Nucleus accumbens (tissue), 56 donors: ENCODE measurements at places on chromosomes 12 and 14.

GRCh38 chr14:89486961-89487360 is 69.9 kb upstream of the FOXN3 start:
- no peak for DNase-seq

GRCh38 chr12:86929962-86930361 is 673.8 kb upstream of the MGAT4C start:
- no peak for DNase-seq

- DNase-seq: no peak
Observed at GRCh38 chr14:66121859-66122258, 364.3 kb upstream of the CCDC196 start.

DNA sequence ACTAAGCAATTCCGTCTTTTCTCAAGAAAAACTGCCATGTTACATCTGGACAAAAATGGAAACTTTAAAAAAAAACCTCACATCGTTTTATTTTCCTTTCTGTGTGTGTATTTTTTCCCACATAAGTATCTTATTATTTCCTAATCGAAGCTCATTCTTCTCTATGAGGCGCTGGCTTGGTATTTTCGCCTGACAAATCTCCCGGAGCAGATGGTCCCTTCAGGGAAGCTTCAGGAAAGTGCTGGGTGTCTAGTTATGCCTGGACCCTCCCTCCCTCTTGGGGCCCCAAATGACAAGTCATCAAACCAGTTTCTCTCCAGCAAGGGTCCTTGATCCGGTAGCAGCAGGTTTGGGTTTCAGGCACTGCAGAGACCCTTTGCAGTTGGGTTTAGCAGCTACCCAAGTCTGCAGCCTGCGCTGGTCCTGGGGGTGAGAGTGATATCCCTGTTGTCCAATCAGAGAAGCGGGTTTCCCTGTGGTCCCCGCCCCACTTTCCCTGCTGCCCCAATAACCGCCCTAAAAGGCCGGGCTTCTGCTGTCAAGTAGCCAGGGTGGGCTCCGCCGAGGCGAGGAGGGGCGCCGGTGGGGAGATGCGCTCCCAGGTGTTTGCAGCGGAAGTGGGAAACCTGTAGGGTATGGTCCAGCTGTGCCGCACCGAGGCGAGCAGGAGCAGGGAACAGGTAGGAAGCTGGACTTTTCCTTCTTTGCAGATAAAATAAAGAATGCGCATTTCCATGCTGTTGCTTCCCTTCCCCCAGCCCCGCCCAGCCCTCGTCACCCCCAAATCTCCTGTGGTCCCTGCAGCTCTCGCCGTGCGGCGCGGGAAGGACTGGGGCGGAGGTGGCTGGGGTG is at the start of gene CNTN1:
CNTN1 (plus strand) TSS at position 527 of the 852 bp plus-strand sequence.
- DNase-seq: peak; percentile 15

- DNase-seq: peak; percentile 35
Observed at GRCh38 chr12:6423267-6424007, 21.3 kb upstream of the CD27 start.

DNA sequence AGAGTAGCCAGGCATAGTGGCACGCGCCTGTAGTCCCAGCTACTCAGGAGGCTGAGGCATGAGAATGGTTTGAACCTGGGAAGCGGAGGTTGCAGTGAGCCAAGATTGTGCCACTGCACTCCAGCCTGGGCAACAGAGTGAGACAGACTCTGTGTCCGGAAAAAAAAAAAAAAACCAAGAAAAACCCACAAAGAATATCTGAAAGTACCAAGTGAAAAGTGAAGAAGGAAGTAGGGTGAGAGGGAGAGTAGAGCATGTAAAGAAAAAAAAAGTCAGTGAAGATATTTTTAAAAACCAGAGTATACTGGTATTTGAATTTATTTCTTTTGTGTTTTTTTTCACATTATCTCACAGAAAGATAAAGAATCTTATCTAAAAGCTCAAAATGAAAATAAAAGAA is 43.3 kb upstream of the ISM2 start:
- no peak for DNase-seq

GRCh38 chr12:27399074-27399473 is 47.5 kb upstream of the SMCO2 start:
- no peak for DNase-seq

- DNase-seq: no peak
Observed at GRCh38 chr14:49033131-49033530, 553.0 kb downstream of the RPS29 start.

GRCh38 chr14:79161571-79161970 is 991.4 kb downstream of the NRXN3 start:
- DNase-seq: no peak

DNA sequence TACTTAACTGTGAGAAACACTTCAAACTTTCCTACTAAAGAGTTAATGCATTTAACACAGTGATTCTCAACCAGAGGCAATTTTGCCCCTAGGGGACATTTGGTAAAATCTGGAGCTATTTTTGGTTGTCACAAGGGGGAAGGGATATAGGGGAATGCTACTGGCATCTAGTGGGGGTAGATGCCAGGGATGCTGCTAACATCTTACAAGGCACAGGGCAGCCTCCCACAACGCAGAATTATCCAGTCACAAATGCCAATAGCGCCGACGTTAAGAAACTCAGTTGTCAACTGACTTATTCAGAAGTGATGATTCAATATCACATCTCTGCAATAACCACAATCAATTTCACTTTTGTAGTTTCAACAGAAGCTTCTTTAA is 2.0 kb downstream of the EEA1 start:
- no peak for DNase-seq

- no peak for DNase-seq
Observed at GRCh38 chr14:92560106-92560865, 46.7 kb downstream of the RIN3 start.

GRCh38 chr12:19712041-19712440 is 272.7 kb downstream of the AEBP2 start:
- DNase-seq: no peak

GRCh38 chr14:53384073-53384472 is 230.9 kb upstream of the DDHD1 start:
- no peak for DNase-seq

GRCh38 chr12:124147575-124147974 is 147.3 kb upstream of the RFLNA start:
- DNase-seq: no peak

DNA sequence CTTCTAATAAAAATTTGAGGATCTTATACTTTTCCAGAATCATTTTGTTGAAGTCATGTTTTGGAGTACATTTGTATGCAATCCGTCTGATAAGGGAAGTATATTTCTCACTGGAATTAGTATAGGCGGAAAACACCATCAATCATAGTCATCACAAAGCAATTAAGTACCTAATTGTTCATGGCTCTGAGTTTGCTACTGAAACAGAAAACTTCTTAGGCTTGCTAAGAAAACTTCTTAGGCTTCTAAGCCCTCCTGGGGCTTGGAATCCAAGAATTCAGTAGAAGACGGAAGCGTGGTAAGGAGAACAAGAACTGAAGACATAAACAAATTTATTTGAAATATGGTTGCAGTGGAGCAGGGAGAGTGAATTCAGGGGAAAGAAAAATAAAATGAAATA is 636.3 kb downstream of the DIO2 start:
- no peak for DNase-seq

- no peak for DNase-seq
Observed at GRCh38 chr12:14540801-14541462, 26.8 kb downstream of the PLBD1 start.

DNA sequence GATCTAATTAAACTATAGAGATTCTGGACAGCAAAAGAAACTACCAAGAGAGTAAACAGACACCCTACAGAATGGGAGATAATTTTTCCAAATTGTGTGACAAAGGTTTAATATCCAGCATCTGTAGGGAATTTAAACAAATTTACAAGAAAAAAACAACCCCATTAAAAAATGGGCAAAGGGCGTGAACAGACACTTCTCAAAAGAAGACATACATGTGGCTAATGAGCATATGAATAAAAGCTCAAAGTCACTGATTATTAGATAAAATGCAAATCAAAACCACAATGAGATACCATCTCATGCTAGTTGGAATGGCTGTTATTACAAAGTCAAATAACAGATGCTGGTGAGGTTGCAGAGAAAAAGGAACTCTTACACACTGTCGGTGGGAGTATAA is 293.9 kb downstream of the FBXL14 start:
- no peak for DNase-seq

DNA sequence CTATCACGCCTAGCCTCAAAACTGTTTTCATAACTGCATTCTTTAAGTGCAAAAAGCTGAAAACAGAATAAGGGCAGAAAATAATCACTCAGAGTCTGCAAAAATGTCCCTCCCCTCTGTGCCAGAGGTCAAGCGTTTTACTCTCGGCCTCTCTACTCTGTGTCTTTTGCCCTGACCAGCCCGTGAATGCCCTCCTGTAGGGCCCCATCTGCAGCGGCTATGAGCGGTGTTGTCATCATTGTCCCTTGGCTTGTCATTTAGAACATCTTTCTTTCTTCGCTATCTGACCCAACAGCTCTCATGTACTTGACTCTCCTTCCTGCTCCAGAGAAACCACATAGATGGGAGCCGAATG is 21.7 kb downstream of the ELK3 start:
- no peak for DNase-seq

GRCh38 chr12:112005419-112006395 is 7.3 kb downstream of the TMEM116 start:
- no peak for DNase-seq

- DNase-seq: no peak
Observed at GRCh38 chr12:47820631-47821345, 1.1 kb upstream of the HDAC7 start.

DNA sequence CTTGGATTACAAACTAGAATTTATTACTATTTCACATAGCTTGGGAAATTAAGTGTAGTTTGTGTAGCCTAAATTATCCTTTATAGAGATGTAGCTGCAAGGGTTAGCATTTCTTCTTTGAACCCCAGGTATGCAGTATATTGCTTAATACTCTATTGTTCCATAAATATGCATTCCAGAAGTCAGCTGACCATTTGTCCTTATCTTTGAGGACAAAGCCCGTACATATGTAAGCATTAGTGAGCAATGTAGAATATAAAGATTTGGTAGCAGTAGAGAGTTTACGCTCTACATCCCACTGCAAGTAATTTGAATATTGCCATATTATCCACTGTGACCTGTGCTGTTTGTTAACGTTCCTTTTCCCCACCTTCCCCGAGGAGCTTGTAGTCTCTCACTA is 26.9 kb downstream of the PPM1A start:
- DNase-seq: no peak

DNA sequence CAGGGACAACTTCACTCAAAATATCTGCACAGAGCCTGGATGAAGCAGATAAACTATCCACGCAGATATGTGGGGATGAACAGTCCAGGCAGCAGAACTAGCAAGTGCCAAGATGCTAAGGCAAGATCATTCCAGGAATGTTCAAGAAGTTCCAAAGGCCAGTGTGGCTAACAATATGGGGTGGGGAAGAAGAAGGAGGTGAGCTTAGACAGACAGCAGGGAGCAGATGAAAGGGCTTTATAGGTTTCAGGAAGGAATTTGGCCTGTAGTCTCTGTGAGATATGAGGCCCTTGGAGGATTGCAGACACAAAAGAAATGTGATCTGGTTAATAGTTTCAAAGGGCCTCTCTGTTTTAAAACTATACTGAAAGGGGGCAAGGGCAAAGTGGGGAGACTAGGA is 63.5 kb upstream of the PPM1H start:
- no peak for DNase-seq

DNA sequence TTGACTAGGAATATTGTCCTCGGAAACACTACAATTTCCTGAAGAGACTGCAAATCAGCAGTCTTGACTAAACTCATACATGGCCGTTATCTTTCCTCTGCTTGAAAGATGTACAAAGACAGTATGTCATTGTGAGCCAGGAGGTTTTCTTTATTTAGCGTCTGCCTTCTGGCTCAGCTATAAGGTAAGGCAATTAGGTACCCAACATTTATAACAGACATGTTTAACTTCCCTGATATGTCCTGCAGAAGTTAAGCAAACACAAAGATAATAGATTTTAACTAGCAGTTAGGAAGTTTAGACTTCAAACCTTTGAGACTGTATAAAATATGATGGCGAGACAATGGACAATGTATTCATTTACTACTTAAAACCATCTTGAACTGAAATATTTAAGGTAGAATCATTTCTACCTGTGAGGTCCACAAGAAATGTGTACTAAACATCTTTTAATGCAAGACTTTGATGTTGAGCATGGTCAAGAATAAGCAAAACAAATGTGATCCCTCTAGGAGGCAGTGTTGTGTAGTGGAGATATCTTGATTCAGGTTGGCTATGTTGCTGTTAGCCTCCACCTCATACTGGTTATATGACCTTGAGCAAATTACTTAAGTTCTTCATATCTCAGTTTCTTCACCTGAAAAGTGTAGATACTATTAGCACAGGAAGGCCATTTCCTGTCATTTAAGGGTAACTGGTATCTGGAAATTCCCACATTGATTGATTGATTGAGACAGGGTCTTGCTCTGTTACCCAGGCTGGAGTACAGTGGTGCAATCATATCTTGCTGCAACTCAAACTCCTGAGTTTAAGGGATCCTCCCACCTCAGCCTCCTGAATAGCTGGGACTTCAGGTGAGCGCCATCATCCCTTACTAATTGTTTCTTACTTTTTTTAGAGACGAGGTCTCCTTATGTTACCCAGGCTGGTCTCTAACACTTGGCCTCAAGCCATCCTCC is 96.3 kb upstream of the EEA1 start:
- DNase-seq: no peak

GRCh38 chr12:120495186-120495730 is 655 bp upstream of the DYNLL1 start:
- no peak for DNase-seq

- peak; percentile 55 for DNase-seq
Observed at GRCh38 chr14:89912667-89913211, 41.8 kb downstream of the EFCAB11 start.

GRCh38 chr14:69573205-69573830 is 1.4 kb downstream of the CCDC177 start:
- no peak for DNase-seq

GRCh38 chr12:120327593-120327992 is at the start of gene PLA2G1B:
Gene PLA2G1B, minus strand, starts transcription at chr12:120327779. Its CDS starts 26 bp downstream, at chr12:120327753.
- DNase-seq: no peak

DNA sequence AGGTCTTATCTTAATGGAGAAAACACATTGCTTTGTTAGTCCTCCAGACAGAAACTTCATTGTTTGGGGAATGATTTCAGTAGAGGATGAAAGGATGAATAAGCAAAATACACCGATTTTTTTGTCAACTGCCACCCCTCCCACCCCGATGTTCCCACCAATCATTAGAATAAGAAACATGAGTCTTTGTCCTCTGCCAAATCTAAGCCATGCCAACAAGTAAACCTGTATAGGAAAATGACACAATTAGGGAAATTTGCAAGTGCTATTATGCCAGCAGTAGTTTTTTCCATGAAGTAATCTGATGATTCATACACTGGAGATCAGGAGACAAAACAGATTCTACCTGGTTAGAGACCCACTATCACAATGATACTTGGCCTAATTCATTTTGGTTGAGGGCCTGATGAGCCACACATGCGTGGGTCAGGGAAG is 35.9 kb downstream of the FLRT2 start:
- no peak for DNase-seq
